Vagina (tissue), 2 donors: ENCODE measurements at places on chromosomes 13 and 19.

GRCh38 chr19:29662278-29662603, 3.0 kb upstream of the PLEKHF1 start:
- DNase-seq, result no peak

DNA sequence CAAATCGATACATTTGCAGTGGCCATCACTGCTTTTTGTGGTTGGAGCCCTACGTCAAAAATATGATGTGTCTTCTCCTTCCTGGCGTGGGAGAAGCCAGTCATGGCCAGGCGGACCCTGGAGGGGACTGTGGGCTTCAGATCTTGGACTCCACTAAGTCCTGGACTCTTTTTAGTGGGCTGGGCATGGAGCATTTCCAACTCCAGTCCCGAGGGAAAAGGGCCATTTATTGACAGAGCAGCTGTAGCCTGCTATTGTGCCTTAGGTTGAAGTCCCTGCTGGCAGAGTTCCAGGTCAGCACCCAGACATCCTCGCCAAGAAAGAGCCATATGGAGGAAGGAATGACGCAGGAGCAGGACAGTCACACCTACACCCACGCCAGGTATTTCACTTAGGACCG, 179.2 kb upstream of the ZNF507 start:
- peak; percentile 67 for DNase-seq

DNA sequence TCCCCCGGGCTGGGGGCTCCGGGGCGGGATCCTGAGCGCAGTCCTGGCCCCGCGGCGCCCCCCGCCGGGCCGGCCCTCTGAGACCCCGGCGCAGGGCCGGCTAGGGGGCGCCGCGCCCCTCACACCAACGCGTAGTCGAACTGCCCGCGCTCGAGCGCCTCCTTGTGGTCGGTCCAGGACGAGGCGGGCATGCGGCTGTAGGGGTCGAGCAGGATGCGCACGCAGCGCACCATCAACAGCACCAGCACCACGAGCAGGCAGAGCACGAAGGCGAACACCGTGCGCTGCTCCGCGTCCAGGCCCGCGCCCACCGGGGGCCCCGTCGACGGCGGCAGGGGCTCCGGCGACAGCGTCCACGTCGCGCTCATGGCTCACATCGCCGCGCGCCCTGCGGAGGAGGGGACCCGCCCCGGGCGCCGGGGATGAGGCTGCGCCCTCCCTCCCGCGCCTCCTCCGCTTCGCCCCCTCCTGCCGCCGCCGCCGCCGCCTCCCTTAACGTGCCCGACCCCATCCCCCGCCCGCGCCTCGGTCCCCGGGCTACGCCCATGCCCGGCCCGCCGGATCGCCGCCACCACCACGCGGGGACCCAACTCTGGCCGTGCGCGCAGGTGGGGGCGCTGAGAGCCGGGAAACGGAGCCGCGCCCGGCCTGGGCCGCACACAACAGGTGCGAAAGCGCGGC, 624 bp downstream of the CTXN1 start:
- no peak for DNase-seq

GRCh38 chr13:53839461-53839860, 810.8 kb downstream of the OLFM4 start:
- DNase-seq, result no peak

DNA sequence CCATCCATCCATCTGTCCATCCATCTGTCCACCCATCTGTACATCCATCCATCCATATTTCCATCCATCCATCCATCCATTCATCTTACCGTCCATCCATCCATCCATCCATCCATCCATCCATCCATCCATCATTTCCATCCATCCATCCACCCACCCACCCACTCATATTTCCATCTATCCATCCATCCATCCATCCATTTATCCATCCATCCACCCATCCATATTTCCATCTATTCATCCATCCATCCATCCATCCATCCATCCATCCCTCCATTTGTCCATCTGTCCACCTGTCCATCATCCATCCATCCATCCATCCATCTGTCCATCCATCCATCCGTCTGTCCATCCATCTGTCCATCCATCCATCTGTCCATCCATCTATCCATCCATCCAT, 20.3 kb upstream of the EMC10 start:
- DNase-seq, result no peak

- no peak for DNase-seq
These were observed 38.2 kb upstream of the CEACAM21 start for GRCh38 chr19:41537789-41538188.
